ENCODE measurements at places on chromosomes 12 and 14.

GRCh38 chr12:3168223-3169221 lies 91.3 kb downstream of the TSPAN9 start:
- no peak for DNase-seq

DNA sequence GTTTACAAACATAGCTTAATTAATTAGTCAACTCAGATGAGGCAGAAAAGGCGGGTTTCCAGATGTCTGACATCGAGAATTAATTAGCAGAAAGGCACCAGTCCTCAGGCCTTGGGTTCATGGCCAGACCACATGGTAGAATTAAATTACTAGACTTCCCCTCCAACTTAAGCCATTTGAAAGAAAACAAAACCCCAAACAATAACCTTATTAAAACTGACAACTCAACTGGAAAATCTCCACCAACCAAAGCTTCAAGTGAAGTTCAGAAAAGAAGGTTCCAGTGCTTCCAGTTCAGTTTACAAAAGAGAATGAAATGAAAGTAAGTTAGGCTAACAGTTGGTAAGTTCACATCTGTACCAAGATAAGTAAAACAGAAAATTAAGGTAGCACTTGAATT lies 349.5 kb downstream of the GRIN2B start:
- DNase-seq = no peak

GRCh38 chr12:98830657-98831056 lies 185.6 kb downstream of the APAF1 start:
- DNase-seq = no peak

DNA sequence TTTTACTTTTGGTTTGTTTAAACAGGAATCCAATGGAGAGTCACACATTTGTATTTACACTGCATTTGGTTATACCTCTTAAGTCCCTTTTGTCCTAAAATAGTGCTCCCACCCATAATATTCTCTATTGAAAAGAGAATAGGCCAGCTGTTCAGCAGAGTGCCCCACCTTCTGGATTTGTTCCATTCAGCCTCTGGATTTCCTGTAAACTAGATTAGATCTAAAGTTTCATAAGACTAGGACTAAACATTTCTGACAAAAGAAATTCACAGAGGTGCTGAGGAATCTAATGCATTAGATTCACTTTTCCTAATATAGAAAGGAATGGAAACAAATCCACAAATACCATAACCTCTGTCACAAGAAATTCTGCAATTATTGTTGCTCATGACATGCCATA lies 38.1 kb downstream of the GCH1 start:
- DNase-seq = no peak

GRCh38 chr14:102218688-102219087 lies 79.0 kb downstream of the WDR20 start:
- no peak for DNase-seq

DNA sequence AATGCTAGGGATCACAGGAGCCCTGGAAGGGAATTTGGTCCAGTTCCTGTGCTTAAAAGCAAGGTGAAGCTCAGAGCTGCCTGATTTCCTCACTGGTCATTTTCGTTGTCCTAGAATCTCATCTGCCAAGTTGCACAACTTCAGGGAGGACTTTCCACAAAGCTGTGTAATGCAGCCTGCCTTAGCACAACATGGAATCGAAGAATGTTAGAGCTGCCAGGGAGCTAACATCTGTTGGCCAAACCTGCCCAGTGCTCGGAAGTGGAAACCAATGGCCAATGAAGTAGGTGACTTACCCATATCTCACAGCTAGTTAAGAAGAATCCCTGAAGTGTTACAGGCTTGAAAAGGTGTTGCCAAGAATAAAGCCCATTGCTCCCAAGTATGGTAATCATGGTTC lies 79.9 kb upstream of the SSTR1 start:
- no peak for DNase-seq

DNA sequence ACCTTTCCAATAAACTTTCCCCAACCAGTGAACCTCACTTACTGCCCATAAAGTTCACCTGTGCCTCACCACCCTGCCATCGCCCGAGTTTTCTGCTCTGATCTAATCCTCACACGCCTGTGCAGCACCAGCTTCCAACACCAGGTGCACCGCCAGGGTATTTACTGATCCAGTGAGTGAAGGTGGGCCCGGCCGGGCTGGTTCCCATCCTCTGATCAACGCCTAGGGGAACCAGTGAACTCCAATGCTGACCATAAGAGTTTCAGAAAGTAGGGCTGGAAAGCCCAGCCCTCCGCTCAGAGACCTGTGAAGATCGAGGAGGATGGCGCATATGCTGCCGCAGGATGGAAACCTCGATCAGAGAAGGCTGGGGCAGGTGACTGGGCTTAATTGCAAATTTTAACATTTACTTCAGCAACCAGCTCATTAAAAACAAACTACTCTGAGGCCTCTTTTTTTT lies 685 bp upstream of the MYL6B start:
- DNase-seq = peak; percentile 40

GRCh38 chr12:114604606-114605005 lies 79.4 kb downstream of the TBX3 start:
- DNase-seq = no peak

- DNase-seq = peak; percentile 54
These were observed 10.4 kb downstream of the TMEM229B start for GRCh38 chr14:67477926-67478799.

DNA sequence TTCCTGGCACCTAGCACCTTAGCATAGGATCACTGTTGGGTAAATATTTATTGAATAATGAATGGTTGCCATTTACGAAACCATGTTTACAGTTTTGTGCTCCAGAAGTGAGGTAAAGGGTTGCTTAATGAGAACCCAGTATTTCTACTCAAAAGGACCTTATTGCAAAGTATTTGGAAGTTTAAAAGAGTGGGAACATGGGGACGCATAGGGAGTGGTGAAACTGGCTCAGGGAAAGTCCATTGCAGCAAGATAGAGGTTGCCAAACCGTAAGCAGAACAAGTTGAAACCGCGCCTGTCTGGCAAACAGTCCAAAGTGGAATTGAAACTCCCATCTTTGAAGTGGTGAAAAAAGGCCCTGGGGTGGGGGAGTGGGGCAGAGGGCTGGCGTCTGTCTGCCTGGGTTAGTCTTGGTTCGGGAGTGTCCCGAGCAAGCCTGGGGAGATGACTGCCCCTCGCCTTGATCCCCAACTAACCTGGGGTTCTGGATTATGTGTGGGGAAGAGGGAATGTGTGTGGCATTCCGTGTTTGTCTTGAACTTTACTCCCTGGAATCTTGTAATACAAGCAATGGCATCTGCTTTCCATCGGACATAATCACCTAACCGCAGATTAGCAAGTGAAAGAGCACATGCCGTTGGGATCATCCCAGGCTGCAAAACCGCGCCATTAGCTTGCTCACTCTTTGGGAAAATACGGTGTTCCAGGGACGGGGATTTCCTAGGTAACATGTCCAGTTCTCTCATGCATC lies 7.2 kb downstream of the ALDH2 start:
- peak; percentile 82 for DNase-seq

DNA sequence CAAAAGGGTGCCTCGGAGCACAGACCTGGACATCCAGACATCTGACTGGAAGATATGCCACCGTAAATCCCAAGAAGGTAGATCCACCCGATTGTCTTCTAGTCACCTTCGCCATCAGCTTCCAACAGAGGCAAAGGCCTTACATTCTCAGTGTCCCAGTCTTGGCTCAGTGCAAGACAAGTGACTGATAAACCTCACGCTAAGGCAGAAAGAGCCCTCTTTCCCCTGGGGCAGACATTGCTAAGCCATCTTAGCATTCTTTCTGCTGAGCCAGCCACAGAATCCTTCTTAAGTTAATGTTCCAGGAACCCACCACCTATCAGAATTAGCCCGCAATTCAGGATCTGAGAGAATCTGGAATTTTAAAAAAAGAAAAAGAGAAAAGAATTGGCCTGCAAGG lies 4.3 kb upstream of the PLEKHG6 start:
- DNase-seq = no peak

GRCh38 chr12:124295431-124296058 lies 652 bp downstream of the RFLNA start:
- DNase-seq = no peak

DNA sequence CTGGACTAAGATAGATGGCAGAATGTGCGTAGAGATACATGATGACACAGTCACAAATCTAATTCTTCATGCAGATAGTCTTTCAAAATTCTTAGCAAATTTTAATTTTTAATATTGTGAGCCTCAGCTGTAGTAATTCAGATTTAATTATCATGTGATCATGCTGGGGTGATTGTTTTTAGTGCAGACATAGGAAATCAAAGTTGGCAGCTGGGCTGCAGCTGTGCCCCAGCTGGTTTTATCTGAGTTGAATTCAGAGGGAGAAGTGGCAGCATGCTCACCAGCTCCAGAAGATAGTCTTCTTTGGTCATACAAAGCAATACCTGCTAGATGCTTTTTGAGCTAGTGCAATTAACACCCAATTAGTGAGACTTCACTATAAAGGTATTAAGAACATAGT lies 292.9 kb downstream of the RAD51B start:
- no peak for DNase-seq

DNA sequence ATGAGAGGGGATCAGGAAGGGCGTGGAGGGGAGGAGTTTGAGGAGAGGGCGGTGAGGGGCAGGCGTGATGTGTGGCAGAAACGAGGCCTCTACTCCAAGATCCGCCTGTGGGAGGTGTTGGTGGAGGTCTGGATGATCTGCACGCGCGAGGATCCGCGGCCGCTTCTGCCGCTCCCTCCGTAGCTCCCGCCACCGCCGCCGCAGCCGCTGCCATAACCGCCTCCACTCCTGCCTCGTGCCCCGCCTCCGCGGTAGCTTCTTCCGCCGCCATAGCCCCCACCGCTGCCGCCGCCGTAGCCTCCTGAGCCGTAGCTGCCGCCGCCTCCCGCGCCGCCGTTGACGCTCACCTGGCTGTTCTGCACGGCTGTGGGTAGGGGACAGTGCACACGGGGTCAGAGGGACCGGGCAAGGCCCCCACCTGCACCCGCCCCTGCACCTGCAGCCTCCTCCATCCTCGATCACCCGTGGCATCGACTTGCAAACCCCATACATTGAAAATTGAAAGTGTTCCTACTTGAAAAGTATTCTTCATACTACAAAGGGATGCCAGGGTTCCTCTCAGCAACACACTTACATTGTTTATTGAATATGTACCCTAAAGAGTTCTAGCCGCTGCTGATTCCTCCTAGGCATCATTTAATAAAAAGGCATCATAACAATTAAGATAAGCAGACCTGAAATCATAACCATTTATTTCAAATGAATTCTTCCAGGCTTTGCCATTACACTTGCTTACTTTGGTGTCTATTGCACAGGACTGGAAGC lies 11.1 kb upstream of the KRT1 start:
- DNase-seq = peak; percentile 13

DNA sequence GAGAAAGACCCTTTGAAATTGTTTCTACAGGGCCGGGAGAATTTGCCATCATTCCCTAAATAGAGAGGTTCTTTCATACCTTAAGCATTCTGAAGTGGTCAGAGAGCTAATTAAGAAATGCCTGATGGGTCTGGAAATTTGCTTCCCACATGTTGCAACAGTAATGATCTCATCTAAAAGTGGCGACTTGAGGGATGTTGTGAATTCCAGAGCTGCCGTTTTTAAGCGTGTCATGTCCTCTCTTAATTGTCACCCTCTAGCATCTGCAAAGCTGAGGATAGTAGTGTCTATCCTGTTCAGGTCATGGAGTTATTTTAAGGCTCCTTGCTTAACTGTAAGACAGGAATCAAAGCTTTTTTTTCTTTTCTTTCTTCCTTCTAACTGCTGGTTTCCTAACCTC lies 60.4 kb downstream of the FOS start:
- DNase-seq = no peak

- no peak for DNase-seq
These were observed 1.3 kb downstream of the TNFAIP2 start for GRCh38 chr14:103124501-103125001.

GRCh38 chr12:67042697-67043131 lies 226.4 kb upstream of the CAND1 start:
- DNase-seq = no peak

- DNase-seq = no peak
These were observed 313.0 kb upstream of the PRKD1 start for GRCh38 chr14:30240685-30241084.

DNA sequence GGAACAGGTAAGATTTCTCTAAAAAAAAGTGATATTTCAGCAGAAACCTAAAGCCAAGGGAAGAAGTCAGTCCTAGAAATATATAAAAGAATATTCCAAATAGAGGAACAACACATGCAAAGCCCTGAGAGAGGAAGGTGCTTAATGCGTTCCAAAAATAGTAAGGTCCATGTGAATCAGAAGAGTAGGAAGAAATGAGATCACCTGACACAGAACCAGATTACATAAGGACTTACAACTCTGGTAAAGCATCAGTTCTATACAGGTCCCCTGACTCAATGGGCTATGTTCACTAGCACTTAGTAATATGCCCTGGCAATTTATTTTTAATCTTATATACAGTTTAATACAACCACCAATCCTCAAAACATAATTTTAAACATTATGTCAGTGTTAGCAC lies 30.0 kb downstream of the SENP1 start:
- DNase-seq = no peak

DNA sequence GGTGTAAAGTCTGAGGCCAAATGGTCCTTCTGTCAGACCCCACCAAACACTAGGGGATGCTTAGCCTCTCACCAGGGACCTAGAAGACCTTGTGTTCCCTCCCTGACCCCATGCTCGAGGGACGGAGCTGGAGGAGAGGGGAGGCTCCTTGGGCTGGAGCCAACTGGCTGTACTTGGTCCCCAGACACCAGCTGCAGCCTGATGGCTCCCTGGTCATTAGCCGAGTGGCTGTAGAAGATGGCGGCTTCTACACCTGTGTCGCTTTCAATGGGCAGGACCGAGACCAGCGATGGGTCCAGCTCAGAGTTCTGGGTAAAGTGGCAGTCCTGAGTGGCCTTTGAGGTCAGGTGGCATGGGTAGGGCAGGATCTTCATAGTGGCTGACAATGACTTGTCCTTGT lies 29.0 kb downstream of the PAPLN start:
- DNase-seq = no peak

All from NCI-H526 treated with DMSO at 0.1 percent for 48 hours (cell line).